ENCODE measurements at places on chromosomes 3 and 15. TPM values are rescaled to one million over a fixed set of nuclear protein-coding genes. Genes with fewer than 3 reads are reported as not detected.

The ARGFX gene
- 1.1 TPM for total RNA-seq

The SH3GL3 gene
- not detected for total RNA-seq

The EEFSEC gene
- 11.4 TPM for total RNA-seq

The ZNF80 gene
- not detected for total RNA-seq

The LRTM1 gene
- 0.56 TPM for total RNA-seq

The MORC1 gene
- total RNA-seq = not detected

The SCG5 gene
- 0.41 TPM for total RNA-seq

The ABCF3 gene
- 32.6 TPM for total RNA-seq

The SGO1 gene
- total RNA-seq = 22.7 TPM

The FILIP1L gene
- total RNA-seq = 3.7 TPM

Data from SJCRH30 (cell line).